Cerebellar nuclear complex (tissue), 1 donor: ENCODE measurements at places on chromosomes 1 and 21.

GRCh38 chr1:168725831-168726230 is 3.2 kb downstream of the DPT start:
- DNase-seq, result no peak

- no peak for DNase-seq
These were observed 18.1 kb upstream of the PTTG1IP start for GRCh38 chr21:44891631-44892031.

DNA sequence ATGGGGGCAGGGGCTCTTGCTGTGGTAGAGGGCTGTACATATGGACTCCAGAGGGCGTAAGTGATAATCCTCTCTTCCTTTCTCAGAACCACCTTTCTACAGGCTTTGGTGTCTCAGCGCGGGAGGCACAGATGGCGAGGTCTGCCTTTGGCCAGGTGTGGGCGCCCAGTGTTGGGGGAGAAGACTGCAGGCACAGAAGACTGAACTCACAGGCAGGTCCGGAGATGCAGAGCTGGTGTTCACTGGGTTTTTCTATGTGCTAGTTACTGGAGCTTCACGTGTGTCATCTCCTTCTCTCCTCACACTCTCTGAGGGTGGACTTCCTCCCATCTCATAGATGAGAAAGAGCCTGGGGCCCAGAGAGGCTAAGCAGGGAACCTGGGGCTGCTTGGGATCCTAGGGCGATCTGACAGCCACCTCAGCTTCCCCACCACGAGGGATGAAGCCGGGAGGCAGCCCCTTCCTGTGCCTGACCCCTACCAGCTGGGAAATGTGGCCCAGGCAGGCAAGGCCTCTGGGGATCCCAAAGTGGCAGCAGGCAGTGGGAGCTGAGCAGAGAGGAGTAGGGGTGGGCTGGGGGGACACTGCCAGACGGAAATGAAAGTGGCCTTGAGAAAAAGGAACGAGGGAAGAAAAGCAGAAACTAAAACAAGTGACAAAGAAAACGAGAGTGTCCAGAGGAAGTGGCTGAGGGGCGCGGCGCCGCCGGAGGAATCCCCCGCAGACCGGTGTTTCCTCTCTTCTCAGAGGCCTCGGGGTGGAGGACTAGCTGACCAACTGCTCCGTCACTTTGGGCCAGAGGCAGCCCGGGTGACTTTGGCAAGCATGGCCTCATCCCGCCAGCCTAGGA is 191.6 kb downstream of the HIVEP3 start:
- no peak for DNase-seq

- DNase-seq, result no peak
These were observed 9.6 kb downstream of the UMODL1 start for GRCh38 chr21:42080788-42081083.

- DNase-seq, result no peak
These were observed 366.1 kb upstream of the ST6GALNAC5 start for GRCh38 chr1:76501136-76501535.

DNA sequence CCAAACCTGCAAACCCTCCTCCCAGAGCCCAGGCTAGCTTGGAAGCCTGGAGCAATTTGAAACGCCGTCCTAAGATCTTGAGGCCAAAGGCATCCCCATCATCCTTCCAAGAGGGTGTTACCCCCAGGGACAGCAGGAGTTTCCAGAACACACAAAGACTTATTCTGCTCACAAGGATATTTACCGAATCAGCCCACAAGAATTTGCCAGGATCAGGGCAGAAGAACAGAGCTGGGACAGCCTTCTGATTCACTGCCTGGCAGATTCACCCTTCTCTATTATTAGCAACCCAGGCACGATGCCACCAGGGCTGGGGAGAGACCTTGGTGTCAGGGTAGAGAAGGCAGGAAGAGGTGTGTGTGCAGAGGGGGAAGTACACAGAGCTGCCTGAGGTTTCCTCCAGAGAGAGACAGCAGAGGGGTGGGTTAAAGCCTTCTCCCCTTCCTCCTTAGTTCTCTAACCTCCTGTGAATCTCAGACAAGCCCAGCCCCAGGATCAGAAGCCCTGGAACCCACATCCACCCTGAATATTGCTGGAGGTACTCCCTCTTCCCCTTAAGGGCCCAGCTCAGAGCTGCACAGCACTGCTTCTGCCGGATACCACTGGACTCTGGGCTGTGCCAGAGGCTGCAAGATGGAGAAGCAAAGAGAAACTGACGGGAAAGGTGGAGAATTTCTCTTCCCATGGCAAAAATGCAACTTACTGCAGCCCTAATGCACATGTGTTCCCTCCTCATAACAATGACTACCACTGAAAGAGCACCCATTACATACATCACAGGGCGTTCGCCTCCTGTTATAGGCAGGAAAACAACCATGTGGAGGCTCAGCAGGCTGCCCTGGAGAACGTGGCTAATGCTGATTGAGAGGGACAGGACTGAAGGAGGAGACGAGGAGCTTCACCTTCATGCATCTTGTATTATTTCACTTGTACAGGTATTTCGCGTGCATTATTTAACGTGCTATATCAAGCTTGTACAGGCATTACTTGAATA is 61.8 kb downstream of the ITPKB start:
- peak; percentile 94 for DNase-seq

DNA sequence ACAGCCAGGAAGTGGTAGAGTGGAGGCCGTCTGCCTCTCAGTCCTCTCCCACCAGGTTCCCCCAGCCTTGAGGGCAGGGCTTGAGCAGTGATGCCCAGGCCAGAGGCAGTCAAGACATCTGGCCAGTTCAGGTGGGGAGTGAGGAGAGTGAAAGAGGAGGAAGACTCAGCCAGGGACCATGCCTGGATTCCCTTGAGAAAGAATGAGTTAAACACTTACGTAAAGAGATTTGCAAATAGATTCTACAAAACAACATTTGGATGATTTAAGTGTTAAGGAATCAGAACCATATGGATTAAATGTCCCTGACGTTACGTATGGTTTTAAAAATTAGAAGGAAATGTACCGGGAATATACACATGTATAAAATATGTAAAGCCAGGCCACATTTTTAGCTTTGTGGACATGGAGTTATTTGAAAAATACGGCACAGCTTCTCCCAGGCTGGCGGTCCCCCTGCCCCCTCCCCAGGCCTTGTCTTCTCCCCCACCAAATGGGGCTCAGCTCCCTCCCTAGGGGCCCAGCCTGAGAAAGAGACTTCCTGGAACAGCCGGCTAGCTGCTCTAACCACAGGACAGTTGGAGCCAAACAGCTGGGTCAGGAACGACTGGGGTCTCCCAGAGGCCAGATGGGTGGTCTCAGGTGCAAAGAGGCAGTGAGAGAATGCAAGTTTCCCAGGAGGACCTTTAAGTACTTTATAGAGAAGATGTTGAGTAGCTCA is 188.3 kb upstream of the EDN2 start:
- no peak for DNase-seq

- DNase-seq, result no peak
These were observed 38.2 kb upstream of the USH2A start for GRCh38 chr1:216461466-216461865.

DNA sequence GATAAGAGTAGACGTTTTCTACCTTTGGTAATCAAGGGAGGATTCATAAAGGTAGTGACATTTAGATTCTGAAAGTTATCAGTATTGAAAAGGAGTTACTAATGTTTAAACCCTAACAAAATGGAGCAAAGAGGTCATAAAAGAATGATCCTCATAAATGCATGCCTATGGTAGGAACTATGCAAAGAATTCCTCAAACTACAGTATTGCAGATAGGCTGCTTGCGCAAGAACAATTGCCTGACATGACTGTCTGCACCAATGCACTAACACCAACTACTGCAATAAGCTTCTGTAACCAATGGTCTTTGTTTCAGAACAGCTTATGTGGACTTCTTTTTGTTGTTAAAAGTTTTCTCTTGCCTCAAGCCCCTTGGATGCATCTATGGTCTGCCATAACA is 597.3 kb upstream of the ADGRL4 start:
- DNase-seq, result no peak

DNA sequence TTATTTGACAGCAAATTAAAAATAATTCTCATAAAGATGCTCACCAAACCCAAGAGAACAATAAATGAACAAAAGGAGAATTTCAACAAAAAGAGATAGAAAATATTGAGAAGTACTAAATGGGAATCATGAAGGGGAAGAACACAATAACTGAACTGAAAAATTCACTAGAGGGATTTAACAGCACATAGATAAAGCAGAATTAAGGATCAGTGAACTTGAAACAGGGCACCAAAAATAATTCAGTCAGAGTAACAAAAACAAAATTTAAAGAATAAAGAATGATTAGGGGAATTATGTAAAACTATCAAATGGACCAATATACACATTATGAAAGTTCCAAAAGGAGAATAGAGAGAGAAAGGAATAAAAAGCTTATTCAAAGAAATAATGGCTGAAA is 7.8 kb downstream of the ADAM30 start:
- no peak for DNase-seq

DNA sequence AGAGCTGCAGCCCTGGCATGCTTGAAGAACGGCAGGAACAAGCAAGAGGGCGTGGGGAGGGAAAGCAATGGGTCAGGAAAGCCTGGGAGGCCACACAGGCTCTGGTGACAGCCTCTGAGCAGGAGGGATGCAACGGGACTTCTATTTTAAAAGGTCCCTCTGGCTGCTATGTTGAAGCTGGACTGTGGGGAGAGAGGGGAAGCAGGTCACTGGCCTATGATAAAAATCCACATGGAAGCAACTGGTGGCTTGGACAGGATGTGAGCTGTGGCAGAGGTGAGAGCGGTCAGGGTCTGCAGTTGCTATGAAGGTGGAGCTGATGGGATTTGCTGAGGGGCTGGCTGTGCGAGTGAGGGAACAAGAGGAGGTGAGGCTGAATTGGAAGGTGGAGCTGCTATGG is 11.2 kb downstream of the PADI1 start:
- no peak for DNase-seq

GRCh38 chr1:121586369-121587229 is 401.8 kb downstream of the SRGAP2C start:
- no peak for DNase-seq

DNA sequence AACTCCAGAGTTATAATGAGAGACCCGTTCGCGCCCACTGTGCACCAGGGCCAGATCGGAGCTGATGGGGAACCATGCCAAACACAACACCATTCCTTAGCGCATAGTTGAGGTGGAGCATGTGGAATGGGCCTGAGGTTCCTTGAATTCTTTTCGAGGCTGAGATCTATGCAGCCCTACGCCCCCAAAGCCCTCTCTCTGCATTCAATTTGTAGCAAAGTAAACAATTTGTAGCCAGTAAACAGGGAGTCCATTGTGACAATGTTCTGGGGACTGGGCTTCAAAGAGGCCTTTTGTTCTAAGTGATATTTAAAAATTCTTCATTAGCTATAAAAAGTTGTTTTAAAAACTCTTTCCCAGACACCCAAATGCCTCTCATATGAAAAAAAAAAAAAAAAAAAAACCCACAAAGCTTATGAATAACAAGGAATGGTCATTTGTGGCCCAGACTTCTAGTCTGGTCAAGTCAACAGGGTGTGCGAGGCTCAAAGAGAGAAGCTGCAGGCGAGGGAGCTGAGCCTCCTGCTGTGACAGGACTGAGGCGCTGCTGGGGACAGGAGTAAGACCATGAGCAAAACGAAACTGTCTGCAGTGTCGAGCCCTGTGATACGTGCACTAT is 30.6 kb upstream of the KCNE2 start:
- no peak for DNase-seq

GRCh38 chr1:201019321-201019977 is 4.1 kb downstream of the KIF21B start:
- no peak for DNase-seq

DNA sequence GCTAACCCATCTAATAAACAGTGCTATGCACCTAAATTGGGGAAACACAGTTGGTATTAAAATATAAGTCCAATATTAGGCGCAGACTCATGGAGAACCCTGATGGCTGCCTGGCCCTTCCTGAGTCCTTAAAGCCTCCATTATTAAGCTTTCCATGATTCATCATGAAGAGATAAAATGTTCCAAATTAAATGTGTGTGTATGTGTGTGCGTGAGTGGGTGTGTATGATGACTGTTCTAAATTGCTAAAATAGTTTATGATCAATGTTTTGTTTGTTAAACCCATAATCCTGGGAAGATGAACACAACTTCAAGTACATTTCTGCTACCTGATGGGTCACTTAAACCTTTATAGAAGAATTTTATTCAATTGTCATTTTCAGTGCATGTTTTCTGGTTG is 6.3 kb upstream of the RBBP5 start:
- no peak for DNase-seq

DNA sequence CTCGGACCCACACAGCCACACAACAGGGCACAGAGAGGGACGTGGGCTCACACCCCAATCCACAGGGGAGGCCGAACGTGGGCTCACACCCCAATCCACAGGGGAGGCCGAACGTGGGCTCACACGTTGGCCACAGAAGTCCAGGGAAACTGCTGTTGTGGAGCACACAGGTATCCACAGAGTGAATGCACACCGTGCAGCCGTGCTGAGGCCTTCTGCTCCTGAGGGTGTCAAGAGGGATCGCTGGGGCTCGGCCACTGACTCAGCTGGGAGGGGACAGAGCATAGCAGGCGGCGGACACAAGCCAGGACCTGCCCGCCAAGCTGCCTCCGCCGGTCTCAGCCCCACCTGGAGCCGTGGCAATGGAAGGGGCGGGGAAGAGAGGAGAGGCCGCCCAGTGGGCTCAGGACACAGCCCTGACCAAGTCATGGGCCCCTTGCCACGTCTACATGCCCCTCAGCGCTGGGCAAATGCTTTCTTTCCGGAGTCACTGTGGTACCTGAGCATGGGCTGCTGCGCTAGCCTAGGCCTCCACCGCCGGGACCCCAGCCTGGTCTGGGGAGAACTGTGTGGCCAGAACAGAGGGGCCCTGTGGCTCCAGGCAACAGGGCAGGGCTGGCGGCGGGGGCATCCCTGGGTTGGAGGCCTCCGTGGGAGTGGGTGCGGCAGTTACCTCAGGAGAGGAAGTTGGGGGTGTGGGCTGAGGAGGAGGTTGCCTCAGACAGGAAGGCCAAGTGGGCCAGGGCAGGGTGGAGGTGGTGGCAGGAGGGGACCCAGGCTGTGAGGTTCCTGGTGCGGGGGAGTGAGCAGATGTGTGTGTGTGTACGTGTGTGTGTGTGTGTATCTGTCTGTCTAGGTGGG is 1.2 kb downstream of the SYTL1 start:
- no peak for DNase-seq

- DNase-seq, result no peak
These were observed 18.9 kb upstream of the LRP8 start for GRCh38 chr1:53346814-53347176.

DNA sequence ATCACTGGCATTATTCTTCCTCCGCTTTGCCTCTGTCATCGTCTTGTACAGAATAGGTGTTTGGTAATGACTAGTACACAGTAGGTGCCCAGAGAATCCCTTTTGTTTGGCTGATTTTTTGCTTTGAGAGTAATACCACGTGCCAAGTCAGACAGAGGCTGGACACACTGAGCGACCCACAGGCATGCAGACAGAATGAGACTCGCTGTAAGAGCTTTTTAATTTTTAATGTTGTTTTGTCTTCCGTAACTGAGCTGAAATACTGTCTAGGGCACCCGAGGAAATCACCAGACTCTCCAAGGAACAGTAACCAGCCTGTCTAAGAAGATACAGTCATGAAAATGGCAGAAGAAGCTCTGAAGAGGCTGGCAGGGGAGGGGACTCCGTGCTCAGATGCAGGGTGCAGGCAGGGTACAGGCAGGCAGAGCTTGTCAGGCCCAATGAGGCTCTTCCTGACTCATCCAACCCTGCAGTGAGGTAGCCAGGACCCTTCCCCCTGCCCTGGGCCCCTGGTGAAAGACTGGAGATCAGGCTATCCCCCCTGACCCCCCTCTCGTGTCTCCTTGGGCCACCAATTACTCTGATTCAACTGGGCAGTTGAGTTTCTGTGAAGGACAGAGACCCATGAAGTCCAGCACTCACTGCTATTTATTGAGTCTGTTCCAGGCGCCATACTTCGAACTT is 60.1 kb upstream of the ECE1 start:
- no peak for DNase-seq
